Central memory CD8-positive, alpha-beta T cell (primary cell): ENCODE measurements at places on chromosomes 6 and 20.

- no peak for DNase-seq
Observed at GRCh38 chr20:58657262-58657661, 6.2 kb downstream of the STX16 start.

DNA sequence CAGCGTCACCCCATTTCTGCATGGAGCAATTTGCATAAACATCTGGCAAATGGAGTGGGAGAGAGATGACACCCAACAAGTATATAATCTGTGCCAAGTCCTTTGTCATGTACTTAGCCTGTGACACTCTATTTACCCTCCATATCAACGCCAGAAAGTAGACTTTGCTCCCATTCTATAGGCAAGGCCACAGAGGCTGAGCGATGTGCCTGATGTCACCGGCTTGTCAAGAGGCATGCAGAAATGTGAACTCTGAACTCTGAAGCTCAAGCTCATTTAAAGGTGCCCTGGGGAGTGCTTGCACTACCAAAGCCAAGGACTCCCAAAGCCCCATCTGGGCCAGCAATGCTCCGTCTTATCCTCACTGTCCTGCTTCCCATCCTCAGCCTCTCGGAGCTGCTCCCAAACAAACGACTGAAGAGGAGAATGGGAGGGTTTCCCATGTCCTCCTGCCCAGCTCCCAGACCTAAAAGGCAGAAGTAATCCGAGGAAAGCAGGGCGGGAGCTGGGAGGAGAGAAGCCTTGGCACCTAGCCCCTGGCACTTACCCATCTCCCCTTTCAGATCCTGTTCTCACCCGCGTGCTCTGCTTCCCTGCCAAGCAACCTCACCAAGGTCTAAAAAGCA is 9.2 kb downstream of the CPNE5 start:
- DNase-seq, result no peak

GRCh38 chr6:74690365-74690764 is 515.5 kb downstream of the COL12A1 start:
- no peak for DNase-seq

DNA sequence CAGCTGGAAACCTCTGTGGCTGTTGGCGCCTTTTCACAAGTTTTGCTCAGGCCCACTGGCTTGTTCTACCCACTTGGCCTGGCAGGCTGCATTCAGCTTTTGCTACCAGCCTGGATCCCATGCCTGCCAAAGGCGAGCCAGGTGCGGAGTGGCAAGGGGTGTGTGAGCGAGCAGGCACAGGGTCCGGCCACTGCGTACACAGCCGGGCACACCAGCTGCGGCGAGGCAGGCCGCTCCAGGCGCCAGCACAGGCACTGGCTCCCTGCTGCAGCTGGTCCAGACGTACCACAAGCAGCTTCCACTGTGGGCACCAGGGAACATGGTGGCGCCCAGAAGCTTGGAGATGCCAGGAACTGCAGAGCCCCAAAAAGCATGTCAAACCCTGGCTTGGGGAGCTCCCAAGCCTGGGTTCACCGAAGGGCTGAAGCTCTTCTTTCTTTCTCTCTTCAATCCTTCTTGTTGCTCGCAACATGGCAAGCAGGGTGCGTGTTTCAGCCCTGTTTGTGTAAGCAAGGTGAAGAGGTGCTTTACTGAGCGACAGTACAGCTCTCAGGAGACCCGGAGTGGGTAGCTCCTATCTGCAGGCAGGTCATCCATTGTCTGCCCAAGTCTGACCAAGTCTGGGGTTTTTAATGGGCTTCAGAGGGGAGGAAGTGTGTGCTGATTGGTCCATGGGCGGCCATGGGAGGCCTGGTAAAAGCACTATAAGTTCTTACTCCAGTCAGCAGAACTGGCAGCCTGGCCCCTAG is 32.6 kb upstream of the GRM4 start:
- no peak for DNase-seq

GRCh38 chr20:50724851-50725723 is 6.3 kb upstream of the PARD6B start:
- no peak for DNase-seq
